ENCODE measurements at places on chromosomes 7 and 10.
A peak's percentile ranks its signal among the peaks of the same experiment; 100 is the strongest.

DNA sequence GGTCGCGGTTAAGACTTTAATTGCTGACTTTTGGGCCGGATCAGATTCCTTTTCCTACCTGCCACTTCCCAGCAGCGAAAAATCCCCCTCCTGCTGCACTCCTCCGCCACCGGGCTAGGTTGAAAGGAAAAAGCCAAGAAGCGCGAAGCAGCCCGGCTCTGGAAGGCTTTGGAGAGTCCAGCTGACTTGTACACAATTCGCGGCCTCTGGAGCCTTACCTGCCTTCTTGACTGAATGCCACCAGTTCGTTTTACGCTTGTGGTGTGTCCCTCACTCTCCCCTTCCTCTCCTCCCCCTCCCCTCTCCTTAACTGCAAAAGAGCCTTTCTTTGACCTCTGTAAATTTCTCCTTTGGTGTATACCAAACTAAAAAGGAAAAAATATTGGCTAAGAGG lies 2.7 kb upstream of the FEZF1 start:
- no peak overlapping the region for H3K4me3 ChIP-seq
- peaks cover 4% of the 10 kb centered on the region for H3K36me3 ChIP-seq
- no peaks in the 10 kb centered on the region for H3K4me1 ChIP-seq
- H3K27me3 ChIP-seq, result peaks cover 81% of the 10 kb centered on the region

- H3K4me3 ChIP-seq, result no peak overlapping the region
- H3K36me3 ChIP-seq, result no peaks in the 10 kb centered on the region
- H3K27me3 ChIP-seq, result no peaks in the 10 kb centered on the region
- DNase-seq, result no peak
Measured at GRCh38 chr10:86670290-86670811, 2.0 kb downstream of the LDB3 start.

GRCh38 chr10:112631501-112632400 lies 184.7 kb downstream of the VTI1A start:
- H3K4me1 ChIP-seq, result no peaks in the 10 kb centered on the region
- H3K27ac ChIP-seq, result no peak overlapping the region
- H3K4me3 ChIP-seq, result no peak overlapping the region

- no peak for DNase-seq
- H3K4me1 ChIP-seq, result no peaks in the 10 kb centered on the region
- H3K4me3 ChIP-seq, result no peak overlapping the region
- H3K27ac ChIP-seq, result no peak overlapping the region
- H3K36me3 ChIP-seq, result no peaks in the 10 kb centered on the region
Measured at GRCh38 chr10:117609796-117610170, 67.2 kb downstream of the EMX2 start.

GRCh38 chr10:87503401-87503800 lies 1.3 kb upstream of the MINPP1 start:
- peak overlapping the region; percentile 90 for H3K4me3 ChIP-seq
- H3K36me3 ChIP-seq, result no peaks in the 10 kb centered on the region
- DNase-seq, result no peak

DNA sequence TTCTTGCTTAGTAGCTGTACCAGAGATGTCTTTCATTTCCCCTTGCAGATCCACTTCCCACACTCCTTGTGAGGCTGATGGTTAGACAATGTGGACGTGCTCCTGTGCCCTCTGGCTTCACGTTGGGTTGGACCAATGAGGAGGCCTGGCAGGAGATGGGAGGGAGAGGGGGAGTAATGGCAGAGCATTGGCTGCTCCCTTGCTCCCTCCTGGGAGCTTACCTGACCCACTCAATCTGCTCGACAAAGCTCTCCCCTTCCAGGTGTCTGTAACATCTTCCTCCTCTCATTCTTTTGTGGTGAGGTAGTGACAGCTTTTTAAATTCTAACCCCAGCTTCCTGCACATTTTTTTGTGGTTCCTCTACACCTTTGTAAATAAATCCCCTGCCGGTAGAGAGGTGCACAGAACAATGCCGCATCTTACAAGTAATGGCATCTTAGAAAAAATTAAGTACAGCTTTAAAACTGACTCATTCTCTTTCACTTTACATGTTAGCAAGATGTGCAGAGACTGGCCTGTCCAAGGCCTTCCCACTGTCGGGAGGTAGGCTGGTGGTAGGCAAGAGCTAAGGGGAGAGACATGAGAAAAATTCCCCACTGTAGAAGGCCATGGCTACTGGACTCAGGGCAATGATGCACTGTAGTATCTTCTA lies 134.3 kb downstream of the HTR7 start:
- peaks cover 4% of the 10 kb centered on the region for H3K4me1 ChIP-seq
- H3K36me3 ChIP-seq, result no peaks in the 10 kb centered on the region
- DNase-seq, result no peak
- no peak overlapping the region for H3K4me3 ChIP-seq

DNA sequence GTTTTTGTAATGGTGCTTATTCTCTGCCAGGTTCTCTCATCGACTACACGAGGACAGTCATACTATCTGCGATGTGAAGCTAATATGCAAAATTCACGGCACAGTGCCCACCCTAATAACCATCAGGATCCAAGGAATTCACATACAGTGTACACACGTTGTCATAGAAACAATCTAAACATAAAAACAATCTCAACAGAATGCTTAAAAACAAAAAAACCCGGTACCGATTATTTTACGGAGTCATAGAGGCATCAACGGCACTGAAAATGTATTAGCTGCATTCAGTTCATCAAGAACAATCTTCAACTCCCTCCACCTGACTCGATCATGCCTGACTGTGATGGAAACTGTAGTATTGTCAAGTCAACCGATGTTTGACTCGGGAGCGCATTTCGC lies 628 bp downstream of the MRPS33 start:
- peak; percentile 61 for DNase-seq
- peak overlapping the region; percentile 100 for H3K27ac ChIP-seq

- H3K36me3 ChIP-seq, result no peaks in the 10 kb centered on the region
- no peak overlapping the region for H3K4me3 ChIP-seq
- H3K27ac ChIP-seq, result no peak overlapping the region
- peak; percentile 80 for DNase-seq
Measured at GRCh38 chr10:72834183-72834825, 59.2 kb upstream of the OIT3 start.
